ENCODE measurements at places on chromosomes 4 and X. TPM values are rescaled to one million over a fixed set of nuclear protein-coding genes. Genes with fewer than 3 reads are reported as not detected.

Gene DGAT2L6
- total RNA-seq = 0.16 TPM

Gene PPEF1
- 0.31 TPM for total RNA-seq

DNA sequence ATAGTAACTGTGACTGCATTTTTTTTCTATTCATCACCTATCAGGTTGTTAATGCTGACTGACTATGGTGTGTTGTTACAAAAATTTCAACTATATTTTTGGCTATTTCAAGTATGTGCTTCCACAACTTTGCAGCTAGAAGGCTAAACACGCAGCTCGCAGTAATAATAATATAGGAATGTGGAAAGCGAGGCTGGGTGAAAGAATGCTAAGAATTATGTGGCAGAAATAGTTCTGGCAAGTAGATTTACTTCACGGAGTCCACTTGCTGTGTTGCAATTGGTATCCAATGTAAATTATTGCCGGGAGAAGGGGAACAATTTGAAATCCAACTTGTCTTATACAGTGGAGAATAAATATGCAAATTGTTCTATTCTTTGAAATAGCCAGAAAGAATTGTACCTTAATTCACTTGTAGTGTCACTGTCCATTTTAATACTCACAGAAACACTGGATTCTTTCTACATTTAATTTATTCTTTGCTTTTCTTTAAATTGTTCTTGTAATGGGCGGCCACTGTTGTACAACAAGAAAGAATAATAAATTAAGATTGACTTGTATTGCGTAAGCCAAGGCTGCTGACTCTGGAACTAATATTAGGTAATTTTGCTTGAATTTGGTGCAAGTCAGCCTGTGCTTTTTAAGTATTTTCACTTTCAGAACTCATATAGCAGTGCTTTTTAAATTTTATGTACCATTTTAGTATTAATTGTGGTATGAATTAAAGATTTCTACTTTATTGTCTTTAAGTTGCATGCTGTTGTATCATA is 154.9 kb downstream of the FRMPD4 start:
- DNase-seq = no peak

DNA sequence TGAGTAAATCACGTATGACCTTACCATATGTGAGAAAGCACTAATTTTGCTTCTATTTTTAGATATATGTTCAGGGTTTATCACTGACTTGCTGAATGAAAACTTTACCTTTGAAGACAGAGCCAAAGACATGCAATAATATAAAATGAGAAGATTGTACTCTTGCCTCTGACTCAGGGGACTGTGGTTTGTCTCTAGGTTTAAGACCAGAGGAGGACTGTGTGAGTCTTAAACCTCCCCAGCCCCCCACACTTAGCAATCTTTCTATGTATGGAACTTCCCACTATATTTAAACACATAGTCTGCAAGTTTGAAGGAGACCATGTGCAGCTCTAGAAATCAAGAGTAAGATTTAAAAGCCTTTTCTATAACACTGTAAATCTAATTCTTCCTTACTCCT is 368.7 kb upstream of the FAM241A start:
- DNase-seq = no peak

- DNase-seq = peak; percentile 30
Observed at GRCh38 chrX:66625525-66625924, 13.4 kb downstream of the EDA2R start.

DNA sequence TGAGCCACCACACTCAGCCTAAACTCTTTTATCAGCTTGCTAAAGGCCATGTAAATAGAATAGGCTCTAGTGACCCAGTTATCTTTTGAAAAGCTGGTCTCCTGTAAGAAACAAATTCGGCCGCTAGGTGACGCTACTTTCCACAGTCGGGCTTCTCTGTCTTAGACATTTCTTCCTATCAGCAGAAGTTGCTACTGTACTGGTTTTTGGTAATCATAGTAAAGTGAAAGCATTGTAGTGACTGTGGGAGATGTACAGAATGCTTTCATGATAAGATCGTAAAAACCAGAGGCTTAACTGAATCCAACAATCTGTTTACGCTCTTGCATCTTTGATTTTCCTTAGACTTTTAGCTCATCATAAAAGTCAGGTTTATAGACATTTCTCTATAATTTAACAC is 82.6 kb downstream of the GK start:
- DNase-seq = peak; percentile 35

DNA sequence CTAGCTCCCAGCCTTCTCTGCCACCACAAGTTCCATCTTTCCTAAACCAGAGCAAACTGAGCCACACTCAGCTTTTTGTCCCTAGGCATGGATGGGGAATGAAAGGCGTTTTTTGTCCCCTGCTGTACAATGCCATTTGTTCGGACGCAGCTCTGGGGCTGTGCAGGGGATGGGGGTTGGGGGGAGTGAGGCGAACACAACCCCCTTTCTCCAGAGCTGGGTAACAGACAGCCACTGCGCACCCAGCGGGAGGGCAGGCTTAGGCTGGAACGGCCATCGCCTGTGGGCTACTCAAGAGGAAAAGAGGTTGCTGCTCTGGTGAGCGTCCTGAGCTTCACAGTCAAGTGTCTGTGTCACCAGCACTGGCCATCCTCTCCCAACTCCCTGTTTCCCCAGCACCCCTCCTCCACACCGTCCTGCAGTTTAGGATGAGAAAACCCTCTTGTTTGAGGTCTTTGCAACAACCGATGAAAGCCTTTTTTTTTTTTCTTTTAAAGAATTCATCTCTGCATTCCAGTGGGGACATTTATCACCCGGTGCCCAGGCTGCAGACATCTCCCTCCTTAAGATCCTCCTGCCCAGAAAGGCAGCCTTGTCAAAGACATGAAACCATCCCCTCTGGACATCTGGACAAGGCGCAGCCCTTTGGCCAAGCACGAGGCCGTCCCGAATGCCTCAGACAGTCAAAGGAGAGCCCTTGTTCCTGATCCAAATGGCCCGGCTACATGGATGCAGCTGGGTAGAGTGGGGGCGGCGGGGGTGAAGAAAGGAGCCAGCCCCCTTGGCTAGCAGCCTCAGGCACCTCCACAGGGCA is 419.6 kb downstream of the BCOR start:
- DNase-seq = no peak

DNA sequence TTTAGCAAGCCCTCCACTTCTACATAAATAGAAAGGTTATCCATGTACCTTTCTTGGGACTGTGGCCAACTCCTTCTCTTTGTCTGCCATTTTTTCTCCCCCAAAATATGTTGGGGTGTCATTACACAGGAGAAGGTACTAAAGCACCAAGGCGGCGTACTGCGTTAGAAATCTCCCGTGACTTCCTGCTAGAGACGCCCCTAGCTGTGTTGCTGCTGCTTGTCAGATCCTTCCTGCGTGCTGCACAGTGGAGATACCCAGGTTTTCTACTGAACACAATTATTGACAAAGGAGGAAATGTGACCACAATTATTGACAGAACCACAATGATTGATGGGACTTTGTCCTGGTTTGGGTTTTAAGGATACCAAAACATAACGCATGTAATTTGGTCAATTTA is 97.7 kb downstream of the EFHC2 start:
- DNase-seq = no peak

GRCh38 chr4:126568652-126569570 is 1063.8 kb upstream of the INTU start:
- DNase-seq = no peak

GRCh38 chr4:32470087-32470585 is 1750.0 kb downstream of the PCDH7 start:
- DNase-seq = no peak

DNA sequence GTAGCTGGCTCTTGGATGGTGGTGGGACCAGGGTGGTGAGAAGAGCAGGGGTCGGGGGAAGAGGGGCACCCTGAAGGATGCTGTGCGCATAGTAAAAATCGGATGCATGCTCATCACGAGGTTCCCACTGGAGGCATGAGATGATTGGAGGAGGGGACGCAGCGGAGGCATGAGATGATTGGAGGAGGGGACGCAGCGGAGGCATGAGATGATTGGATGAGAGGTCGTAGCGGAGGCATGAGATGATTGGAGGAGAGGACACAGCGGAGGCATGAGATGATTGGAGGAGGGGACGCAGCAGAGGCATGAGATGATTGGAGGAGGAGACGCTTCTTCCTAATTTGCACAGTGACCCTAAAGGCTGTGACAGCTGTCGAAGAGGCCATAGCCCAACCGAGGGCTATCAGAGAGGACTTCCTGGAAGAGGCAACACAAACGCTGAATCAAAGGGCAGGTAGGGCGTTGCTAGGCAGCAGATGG is 106.7 kb downstream of the ADRA2C start:
- DNase-seq = no peak

DNA sequence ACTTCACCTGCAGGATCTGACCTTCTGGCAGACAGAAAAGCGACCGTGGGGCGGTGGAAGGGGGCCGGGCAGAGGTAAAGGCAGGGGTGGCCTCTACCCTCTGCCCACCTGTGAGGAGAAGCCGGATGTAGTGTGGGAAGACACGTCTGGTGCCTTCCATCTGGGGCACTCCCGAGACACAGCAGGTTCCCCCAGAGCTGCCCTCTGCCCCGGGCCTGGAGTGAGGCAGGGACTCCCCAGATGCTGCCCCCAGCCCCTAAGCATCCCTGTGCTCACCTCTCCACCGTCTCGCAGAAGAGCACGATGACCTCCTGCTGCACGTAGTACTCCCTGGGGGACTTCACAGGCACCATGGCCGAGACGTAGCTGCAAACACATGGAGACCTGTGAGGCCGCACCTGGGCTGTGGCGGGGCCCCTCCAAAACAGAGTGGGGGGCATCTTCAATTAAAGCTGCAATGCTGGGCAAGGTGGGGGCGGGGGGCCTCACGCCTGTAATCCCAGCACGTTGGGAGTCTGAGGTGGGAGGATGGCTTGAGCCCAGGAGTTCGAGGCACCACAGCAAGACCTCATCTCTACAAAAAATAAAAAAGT is 75.3 kb upstream of the MXD4 start:
- no peak for DNase-seq
